ENCODE measurements at places on chromosomes 5 and 9.
A peak's percentile ranks its signal among the peaks of the same experiment; 100 is the strongest.

DNA sequence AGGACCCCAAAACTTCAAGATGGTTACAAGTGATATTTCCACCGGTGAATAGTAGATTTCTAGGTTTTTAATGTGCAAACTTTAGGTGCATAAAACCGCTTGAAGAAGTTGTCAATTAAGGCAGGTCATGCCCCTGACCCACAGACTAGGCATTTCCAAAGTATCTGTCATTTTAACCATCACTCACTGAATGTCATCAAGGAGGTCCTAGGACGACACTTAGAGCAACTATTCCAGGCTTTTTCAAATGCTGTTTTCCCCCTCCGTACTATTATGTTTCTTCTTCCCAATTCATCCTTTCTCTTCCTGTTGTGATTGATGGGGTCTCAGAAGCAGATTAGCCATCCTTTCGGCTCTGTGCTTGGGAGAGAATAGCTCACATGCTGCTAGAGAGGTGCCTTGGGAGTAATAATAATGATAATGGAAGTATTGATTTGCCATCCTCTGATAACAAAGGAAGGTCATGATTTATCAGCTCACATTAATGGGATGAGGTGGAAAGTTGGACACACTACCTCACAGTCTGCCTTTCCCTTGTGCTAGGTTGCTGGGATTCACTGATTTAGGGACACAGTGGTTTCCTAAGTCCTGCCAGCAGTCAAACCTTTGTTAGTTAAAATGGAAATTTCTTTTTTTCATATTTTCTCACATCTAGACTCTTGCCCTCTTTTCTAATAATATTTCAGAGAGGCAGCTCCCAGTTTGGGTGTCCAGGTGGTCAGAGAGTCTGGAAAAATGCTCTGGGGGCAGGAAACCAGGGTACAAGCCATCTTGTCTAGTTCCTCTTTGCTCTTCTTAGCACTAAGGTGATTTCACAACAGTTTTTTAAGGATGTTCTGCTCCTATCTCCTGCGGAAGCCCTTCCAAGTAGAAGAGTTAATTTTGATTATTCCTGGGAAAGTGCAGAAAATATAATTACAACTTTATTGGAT lies 67.0 kb downstream of the PTTG1 start:
- no peak for DNase-seq

GRCh38 chr5:9282211-9282610 lies 263.7 kb downstream of the SEMA5A start:
- no peak for DNase-seq

GRCh38 chr5:136075466-136075891 lies 46.7 kb downstream of the TGFBI start:
- DNase-seq: no peak

- DNase-seq: no peak
These were observed 83.7 kb downstream of the HINT1 start for GRCh38 chr5:131081374-131081773.

- no peak for DNase-seq
These were observed 100.3 kb downstream of the AUH start for GRCh38 chr9:91261417-91261816.

GRCh38 chr9:95171001-95171400 lies 146.5 kb downstream of the FANCC start:
- DNase-seq: no peak

- peak; percentile 18 for DNase-seq
These were observed 4.3 kb downstream of the GRHPR start for GRCh38 chr9:37426846-37427245.

DNA sequence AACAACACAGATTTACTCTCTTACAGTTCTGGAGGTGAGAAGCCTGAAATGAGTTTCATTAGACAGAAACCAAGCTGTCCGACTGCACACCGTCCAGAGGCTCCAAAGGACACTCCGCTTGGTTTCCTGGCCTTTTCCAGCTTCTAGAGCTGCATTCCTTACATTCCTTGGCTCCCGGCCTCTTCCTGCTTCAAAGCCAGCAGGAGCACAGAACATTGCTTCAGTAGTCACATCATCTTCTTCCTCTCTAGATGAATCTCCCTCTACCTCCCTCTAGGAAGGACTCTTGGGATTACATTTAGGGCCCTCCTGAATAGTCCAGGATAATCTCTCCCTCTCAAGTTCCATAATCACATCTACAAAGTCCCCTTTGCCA lies 213.3 kb downstream of the CDK5RAP2 start:
- no peak for DNase-seq

DNA sequence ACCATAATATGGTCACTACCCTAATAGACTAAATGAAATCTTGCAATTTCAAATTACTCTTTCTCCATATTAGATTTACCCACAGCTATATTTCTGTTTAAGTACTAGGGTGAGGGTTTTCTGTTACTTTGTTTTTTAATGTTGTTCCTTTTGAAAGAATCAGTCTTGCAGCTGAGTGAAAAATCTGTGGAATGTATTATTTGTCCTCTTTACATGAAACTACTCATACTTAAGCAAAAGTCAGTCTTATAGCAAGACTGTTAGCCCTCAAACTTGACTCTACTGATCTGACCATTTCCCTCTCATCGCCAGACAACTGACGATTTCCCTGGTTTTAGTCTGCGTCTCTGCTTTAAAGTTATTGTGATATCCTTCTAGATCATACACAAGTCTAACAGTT lies 84.0 kb downstream of the PIK3R1 start:
- no peak for DNase-seq

DNA sequence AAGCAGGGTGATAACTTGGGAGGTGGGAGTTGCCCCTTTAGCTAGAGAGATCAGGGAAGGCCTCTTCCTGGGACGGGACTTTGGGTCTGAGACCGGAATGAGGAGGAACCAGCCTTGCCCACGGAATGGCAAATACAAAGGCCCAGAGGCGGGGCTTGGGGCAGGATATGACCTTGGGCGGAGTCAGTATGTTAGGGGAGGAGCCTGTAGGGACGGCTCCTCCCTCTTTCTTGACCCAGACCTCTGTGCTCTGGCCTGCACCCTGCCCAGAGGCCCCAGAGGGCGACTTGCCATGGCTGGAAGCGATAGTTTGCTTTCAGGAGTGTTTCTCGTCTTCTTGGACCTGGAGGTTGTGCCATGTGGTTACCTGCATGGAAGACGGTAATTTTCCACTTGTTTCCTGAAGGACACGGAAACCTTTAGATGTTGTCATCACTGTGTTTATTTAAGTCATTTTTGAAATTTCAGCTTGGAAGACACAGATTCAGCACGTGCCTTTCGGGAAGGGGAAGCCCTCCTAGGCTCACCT lies 85.6 kb downstream of the DAB2IP start:
- DNase-seq: no peak

DNA sequence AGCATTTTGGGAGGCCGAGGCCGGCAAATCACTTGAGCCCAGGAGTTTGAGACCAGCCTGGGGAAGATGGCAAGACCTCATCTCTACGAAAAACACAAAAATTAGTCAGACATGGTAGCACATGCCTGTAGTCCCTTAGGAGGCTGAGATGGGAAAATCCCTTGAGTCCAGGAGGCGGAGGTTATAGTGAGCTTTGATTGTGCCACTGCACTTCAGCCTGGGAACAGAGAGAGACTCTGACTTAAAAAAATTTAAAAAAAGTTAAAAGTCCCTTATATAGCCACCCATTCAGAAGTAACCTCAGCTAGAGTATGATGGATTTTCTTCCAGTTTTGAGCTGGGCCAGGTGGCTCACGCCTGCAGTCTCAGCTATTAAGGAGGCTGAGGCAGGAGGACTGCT lies 72.4 kb downstream of the UGCG start:
- DNase-seq: no peak

DNA sequence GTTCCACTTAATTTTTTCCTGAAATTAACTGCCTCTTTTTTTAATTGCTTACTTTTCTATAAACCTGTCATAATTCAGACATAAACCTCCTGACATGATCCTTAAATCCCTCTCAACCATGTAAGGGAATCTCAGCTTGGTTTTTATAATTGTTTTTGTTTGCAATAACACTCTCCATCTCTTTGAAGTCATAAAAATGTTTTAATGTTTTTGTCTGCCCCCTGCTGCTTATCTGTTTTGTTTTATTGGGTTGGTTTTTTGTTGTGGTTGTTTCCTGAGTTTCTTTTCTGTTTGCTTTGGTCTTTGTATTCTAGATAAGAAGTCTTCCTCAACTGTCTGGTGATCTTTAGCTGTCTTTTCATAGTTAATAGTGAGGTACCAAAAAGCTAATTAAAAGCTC lies 142.0 kb downstream of the CDH6 start:
- DNase-seq: no peak

Data from D721Med (cell line).